ENCODE measurements at places on chromosomes 13 and 19. TPM values are rescaled to one million over a fixed set of nuclear protein-coding genes. Genes with fewer than 3 reads are reported as not detected.

The NLRP7 gene
- not detected for total RNA-seq

The MTUS2 gene
- total RNA-seq: 0.08 TPM

The SOX1 gene
- total RNA-seq: not detected

The KLK15 gene
- not detected for total RNA-seq

The REX1BD gene
- total RNA-seq: 76.2 TPM

The SERTAD1 gene
- total RNA-seq: 24.4 TPM

The PCDH9 gene
- 6.8 TPM for total RNA-seq

The SLAIN1 gene
- total RNA-seq: not detected

The IGFLR1 gene
- total RNA-seq: 0.76 TPM

The C1QTNF9 gene
- not detected for total RNA-seq

DNA sequence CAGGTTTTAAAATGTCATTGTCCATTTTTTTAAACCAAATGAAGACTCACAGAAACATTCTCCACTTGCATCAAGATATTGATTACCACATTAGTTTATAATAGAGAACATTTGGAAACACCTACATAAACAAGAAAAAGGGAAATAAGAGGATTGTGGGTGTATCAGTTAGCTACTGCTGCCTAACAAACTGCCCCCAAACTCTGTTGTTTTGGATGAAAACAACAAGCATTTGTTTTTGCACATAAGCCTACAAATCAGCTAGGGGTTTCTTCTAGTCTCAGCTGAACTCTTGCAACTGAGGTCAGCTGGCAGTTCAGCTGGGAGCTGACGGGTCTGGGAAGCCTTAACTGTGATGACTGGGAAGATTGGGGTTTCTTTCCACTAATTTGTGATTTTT is 464.4 kb downstream of the COG6 start:
- DNase-seq: no peak

DNA sequence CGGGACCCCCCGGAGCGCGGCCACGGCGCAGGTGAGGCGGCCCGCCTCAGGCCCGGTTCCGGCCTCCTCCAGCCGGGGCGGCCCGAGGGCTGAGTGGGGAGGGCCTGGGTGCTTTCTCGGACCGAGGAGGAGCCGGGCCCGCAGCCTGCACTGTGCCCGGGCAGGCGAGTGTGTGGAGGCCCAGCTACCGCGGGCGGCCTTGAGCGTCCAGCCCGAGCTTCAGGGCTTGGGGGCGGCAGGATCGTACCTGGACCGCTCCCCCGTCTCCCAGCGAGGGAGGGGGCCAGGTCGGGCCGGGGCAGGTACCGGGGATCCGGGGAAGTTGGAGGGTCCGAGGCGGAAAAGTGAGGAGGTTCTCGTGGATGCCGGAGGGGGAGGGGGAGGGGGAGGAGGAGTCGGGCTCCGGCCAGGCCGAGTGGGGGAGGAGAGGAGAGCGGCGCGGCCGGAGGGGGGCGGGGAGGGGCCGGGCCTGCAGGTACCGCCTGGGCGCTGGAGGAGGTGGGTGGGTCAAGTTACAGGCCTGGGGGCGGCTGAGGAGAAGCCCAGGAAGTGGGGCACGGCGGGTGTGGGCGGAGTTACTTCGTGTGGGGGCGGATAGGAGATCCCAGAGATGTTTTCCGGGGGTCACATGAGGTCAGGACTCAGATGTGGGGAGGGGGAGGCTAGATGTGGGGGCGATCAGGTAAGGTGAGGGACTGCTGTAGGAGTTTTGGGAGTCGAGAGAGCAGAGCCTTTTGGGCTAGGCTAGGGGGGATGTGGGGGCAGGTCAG is 545 bp downstream of the NACC1 start:
- DNase-seq: no peak

DNA sequence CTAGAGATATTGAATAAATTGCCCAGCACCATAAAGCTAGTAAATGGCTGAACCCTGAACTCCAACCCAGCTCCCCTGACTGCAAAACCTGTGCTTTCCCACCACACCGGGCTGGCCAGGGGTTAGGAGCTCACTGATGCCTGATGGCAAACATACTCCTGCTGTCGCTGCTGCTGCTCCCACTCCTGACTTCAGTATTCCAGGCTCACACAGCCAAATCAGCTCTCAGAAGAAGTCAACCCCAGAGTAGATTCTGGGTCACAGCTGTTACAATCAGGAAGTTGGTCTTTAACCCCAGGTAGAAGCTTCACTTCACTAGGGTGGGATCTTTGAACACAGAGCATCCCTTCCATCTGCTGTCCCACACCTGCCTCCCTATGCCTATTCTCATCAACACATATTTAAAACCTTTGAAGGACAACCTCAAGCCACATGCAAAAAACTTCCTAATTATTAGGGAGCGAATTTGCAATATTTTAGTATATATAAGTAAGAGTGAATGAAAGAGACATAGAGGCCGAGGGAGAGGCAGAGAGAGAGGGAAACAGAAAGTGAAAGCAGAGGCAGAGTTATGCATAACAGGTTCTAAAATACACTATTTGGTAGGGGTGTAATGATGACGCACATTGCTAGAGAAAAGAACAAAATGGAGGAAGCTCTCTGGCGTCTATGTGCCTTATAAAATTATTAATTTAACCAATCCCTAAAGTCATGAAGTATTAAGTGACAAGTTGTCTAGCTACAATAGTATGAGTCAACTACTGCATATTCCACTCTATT is 99.4 kb upstream of the SERP2 start:
- DNase-seq: peak; percentile 53

GRCh38 chr19:47084879-47085439 is 28.6 kb downstream of the ZC3H4 start:
- DNase-seq: no peak

DNA sequence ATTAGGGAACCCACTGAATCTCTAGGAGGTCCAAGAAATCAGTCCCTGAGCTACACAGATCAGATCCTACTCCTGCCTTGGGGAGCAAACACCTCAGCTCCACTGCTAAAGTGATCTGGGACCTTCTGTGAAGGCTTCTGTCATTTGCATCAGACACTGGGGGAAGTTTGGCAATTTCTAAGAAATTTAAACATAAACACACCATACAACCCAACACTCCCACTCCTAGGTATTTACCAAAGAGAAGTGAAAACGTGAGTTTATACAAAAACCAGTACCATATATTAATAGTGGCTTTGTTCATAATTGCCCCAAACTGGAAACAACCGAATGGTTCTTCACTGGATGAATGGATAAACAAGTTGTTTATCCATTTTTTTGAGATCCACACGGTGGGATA is 7.3 kb upstream of the TYROBP start:
- no peak for DNase-seq

DNA sequence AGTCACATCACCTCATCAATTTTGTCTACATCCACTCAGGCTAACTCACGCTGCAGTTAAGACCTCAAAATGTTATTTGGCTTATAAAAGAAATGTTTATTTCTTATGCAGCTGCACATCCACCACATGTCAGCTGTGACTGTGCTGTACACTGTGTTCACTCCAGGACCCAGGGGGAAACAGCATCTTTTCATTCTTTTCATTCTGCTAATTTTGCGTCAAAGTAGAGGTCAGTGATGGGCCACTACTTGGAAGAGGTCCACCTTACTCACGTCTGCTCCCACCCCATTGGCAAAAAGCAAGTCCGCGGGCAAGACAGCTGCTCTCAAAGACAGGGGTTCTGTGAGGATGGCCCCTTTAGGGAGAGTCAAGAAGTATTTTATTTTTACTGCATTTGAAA is 4.5 kb upstream of the DCT start:
- no peak for DNase-seq

DNA sequence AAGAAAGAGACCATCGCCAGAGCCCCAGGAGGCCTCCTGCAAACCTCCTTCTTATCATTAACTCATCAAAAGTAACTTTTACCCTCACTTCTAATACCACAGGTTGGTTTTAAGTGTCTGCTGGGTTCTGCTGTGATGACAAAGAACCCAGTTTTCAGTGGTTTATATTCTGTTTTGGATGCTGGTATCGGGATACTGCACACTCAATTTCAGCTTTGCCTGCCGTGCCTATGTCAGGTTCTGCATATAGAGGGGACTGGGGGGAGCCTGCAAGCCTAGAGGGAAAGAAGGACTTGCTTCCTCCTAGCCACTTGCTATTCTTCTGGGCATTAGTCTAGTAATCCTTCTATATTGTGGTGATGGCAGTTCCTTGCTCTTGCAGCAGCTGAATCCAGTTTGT is 242.4 kb downstream of the KCNRG start:
- no peak for DNase-seq

- no peak for DNase-seq
Measured at GRCh38 chr13:32752997-32753606, 166.8 kb downstream of the PDS5B start.

DNA sequence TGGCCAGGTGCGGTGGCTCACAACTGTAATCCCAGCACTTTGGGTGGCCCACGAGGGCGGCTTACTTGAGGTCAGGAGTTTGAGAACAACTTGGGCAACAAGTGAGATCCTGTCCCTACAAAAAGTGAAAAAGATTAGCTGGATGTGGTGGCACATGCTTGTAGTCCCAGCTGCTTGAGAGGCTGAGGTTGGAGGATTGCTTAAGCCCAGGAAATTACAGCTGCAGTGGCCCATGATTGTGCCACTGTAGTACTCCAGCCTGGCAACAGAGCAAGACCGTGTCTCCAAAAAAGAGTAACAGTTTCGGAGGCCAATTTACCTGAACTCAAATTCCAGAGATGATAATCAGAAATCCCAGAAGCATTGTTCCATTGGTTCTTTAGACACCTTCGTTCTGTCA is 4.4 kb downstream of the ZNF473 start:
- no peak for DNase-seq

- DNase-seq: no peak
Measured at GRCh38 chr19:13207237-13207845, 57.1 kb downstream of the IER2 start.

DNA sequence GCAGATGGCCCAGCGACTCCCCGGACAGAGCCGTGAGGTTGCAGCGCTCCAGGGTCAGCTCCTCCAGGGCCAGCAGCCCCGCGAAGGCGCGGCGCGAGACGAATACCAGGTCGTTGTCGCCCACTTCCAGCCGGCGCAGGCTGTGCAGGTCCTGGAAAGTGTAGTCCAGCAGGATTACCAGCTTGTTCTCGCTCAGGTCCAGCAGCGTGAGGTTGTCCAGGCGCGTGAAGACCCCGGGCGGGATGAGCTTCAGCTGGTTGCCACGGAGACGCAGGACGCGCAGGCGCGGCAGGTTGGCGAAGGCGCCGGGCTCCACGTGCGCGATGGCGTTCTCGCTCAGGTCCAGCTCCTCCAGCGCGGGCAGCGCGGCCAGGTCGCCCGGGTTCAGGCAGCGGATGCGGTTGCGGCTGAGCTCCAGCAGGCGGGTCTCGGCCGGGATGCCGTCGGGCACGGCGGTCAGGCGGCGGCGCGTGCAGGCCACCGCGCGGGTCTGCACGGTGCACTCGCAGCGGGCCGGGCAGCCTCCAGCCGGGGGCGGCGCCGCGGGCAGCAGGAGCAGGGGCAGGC is 9.3 kb upstream of the PEAK3 start:
- no peak for DNase-seq

DNA sequence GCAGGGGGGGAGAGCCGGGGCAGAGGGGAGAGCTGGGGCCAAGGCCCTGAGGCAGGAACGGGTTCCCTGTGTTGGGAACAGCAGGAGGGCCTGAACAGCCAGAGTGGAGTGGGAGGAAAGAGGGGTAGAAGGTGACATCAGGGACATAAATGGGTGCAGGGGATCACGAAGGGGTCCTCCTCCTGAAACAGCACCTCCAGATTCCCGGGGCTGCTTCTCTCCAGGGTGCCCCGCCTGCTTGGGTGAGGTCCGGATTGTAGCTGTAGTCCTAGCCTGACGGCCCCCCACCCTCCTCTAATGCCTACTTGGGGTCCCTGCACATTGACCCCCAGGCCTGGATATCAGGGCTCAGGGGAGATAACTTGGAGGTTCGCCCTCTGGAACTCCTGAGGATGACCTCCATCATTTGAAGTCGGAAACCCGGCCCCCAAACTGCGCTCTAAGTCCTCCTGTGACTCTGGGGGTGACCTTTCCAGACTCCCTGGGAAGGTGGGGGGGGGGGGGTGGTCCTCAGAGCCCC is 473 bp upstream of the SCN1B start:
- DNase-seq: no peak

Data from HFFc6 (cell line).